ENCODE measurements at places on chromosomes 1 and 21.

GRCh38 chr21:34186109-34186719 is 112.8 kb downstream of the MRPS6 start:
- no peak for DNase-seq

DNA sequence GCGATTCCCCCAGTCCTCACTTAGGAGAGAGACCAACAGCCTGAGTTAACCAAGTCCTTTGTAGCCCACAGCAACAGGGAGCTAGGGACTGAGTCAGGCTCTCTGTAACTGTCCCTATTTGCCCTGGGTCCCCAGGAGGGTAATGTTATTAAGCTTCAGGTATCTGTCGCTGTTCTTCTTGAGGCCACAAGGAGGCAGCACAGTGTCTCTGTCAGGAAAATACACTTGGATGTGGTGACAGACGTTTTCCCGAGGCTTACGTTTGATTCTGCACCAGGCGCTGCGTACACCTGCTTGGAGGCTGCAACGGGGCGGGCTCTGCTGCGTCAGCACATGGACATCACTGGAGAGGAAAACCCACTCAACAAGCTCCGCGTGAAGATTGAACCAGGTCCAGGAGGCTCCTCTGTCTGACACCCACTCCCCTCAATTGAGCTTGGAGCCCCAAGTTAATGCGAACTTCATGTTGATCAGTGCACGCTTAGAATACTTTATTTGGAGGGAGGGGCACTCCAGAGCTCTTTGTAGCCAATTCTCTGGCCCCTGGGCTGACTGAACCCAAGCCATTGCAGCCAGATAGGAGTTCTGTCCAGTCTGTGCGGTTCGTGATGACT is 10.7 kb upstream of the ELF3 start:
- DNase-seq = peak; percentile 22

DNA sequence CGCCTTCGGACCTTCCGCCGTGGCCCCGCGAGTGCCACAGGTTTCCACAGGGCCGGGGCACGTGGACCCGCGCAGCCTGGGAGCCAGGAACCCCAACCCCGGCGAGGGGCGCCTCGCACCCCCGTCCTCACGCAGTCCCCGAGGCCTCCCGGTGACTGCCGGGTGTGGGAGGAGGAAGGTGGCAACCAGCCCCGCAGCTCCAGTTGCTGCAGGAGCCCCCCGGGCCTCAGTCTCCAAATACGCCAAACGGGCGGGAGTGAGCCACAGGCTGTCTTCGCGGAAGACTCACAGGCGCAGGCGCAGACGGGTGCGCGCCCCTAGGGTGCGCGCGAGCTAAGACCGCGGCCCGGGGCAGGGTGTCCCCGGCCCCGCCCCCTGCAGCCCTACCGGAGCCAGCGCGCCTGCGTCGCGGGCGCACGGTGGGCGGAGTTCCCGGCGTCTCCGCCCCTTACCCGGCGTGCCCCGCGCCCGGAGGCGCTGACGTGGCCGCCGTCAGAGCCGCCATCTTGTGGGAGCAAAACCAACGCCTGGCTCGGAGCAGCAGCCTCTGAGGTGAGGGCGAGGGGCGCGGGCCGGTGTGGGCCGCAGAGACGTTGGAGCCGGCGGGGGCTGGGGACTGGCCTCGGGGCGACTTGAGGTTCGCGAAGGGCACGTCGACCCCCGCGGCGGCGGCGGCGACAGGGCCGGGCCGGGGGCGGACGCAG is at the start of gene ARF1:
TSS of gene ARF1 (plus strand) at position 495 of the 704 bp plus-strand sequence. CDS start 14,407 bp downstream, outside the sequence.
- peak; percentile 87 for DNase-seq

DNA sequence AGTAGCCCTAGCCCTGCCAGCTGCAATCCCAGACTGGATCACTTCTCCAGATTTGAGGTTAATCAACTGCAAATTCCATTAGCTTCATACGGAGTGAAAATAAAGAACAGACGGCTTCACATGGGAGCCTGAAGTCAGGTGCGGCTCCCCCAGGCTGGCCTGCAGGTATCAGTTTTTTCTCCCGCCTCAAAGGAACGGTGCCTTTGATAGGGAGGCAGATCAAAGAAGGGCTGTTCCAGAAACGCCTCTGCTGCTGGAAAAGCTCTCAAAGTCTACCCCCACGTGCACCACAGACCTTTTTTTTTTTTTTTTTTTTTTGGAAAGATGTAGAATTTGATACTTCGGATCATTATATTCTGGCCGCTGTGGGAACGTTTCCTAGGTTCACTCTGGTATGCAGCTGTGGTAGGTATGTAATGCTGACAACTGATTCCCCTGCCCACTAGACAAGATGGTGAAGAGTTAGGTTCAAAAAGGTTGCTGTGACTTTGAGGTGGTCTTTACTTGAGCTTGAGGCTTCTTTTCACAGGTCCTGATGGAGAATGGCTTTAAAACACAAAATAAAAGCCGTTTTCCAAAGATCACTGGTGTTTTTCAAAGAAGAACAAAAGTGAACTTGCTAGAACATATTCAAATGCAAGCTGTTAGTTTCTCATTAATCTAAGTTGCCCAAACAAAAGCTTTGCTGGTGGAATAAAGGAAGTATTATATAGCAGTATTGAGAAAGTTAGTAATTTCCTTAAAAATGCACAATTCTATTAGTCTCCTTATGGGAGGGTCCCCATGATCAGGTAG is 189.0 kb upstream of the NFIA start:
- DNase-seq = no peak

DNA sequence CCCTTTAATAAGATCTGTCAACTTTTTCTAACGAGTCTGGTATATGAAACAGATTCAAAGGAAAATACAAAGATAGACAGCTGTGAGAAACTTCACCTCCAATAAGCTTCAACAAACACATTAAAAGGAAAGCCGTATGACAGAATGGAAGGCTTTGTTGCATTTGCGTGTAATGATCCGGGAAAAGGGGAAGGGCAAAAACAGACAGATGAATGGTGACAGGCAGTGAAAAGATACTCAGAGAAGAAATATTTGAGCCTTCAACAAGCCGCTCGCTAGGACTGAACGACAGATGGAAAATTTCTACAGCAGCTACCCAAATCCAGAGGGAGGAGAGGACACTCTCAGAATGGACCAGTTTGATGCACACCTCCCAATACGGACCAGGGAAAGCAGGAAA is 14.9 kb downstream of the COPA start:
- DNase-seq = no peak

GRCh38 chr1:248906753-248907661 is 972 bp downstream of the PGBD2 start:
- no peak for DNase-seq

DNA sequence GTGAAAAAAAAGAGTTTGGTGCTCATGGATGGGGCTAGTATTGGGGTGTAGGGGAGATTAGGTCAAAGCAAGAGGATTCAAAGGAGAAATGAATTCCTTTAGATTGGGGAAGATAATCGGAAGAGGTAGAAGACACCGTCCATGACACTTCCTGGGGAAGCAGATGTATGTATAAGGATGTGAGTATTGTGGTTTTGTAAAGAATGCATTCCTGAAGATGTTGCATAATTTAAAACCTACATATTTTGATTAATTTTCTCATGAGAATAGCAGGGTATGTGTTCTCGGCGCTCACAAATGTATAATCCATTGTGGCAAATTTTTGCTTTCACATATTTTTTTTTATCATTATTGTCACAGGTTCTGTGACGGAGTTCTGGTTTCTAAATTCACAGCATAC is 5.5 kb upstream of the LGALS8 start:
- no peak for DNase-seq

DNA sequence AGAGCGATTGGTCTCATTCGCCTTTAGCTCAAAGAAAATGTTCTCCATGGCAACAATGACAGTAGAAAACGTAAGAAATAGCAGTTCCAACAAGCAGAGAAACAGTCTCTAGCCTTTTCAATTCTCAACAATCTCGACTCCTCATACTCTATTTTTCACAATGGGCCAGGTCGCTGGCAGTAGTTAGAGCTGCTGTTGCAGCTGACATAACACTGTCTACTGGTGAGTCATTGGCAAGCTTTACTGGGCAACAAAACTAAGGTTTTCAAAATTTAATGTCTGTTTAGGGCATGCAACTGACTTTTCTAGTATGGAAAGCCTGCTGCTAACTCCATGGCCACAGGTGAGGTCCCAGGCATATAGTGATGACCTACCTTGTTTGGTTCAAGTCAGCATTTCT is 221.1 kb upstream of the KAZN start:
- DNase-seq = no peak

DNA sequence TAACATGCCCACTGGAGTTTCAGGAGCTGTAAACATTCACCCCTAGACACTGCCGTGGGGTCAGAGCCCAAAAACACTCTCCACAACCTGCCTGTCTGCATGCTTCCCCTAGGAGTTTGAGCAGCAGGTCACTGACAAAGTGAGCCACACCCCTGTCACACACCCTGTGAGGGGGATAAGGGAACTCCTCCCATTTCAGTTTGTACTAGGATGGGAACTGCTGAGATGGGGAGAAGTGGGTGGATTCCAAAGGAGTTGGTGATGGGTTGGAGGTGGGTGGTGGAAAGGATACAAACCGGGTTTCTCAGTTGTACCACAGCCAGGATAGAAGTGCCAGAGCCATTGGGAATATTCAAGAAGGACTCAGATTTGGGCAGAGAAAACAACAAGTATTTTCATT is 140.2 kb downstream of the MIS18A start:
- DNase-seq = no peak

GRCh38 chr1:24600551-24600950 is 42.6 kb upstream of the SRRM1 start:
- DNase-seq = no peak

DNA sequence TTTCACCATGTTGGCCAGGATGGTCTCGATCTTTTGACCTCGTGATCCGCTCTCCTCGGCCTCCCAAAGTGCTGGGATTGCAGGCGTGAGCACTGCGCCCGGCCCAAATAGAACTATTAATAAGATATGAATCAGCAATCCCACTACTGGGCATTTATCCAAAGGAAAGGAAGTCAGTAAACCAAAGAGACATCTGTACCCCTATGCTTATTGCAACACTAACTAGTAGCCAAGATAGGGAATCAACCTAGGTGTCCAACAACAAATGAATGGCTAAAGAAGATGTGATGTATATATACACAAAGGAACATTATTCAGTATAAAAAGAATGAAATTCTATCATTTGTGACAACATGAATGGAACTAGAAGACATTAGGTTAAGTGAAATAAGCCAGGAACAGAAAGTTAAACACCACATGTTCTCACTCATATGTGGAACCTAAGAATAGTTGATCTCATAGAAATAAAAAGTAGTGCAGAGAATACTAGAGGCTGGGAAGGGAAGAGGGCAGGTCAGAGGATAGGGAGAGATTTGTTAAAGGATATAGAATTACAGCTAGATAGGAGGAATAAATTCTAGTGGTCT is 48.8 kb downstream of the XPR1 start:
- no peak for DNase-seq

DNA sequence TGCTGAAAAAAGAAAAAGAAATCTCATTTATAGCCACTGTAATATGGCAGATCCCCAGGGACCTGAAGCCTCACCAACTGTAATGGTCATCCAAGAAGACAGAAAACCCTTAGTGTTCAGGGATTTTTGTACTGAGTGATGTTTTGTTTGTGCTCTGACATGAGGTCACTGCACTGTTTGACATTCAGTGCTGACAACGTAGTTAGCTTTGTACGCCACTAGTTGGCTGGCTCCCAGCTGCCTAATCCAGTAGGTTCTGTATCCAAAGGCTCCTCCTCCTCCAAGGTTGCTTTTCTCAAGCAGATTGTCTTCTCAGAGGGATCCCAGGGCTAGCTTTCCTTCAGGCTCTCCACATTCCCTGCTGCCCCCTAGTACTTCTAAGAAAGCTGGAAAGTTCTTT is 9.5 kb upstream of the YRDC start:
- DNase-seq = peak; percentile 66

DNA sequence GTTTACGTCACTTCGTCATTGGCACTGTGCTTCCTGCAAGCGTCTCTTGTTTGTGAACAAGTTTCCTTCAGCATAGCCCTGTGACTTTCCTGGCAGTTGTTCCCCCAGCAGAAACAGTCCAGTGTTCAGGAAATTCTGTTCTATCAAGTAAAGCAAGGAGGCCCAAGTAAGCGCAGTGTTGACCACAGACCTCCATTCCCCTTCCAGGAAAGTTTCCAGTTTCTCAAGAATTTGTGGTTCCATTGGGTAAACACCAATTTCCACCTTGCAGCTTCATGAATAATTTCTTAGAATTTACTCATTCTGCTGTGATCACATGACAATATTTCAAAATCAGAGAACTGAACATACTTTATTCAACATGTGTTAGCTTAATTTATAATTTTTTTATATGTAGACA is 88.5 kb upstream of the ETV3 start:
- no peak for DNase-seq

GRCh38 chr1:39250460-39251240 is 46.2 kb downstream of the MACF1 start:
- DNase-seq = no peak

DNA sequence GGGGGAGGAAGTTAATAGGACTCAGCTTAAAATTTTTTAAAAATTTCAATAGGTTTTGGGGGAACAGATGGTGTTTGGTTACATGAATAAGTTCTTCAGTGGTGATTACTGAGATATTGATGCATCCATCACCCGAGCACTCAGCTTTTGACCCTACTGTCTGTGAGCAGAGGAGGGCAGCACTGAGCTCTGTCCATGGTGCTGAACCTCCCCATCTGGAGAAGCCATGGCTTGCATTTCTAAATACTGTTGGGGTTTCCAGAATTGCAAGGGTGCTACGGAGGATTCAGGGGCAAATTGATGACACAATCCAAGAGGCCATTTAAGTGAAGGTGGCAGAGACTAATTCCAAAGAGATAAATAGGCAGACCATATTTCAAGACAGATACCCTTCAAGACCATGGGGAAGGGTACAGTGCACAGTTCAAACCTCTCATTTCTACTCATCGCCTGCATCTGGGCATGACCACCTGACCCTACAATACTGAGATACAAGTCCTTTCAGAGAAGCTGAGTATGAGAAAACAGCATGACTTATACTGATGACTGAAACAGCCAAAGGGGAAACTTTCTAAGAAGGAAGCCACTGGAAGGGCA is 17.2 kb downstream of the SYT2 start:
- peak; percentile 6 for DNase-seq

- no peak for DNase-seq
Observed at GRCh38 chr1:160129558-160129957, 14.0 kb downstream of the ATP1A2 start.

DNA sequence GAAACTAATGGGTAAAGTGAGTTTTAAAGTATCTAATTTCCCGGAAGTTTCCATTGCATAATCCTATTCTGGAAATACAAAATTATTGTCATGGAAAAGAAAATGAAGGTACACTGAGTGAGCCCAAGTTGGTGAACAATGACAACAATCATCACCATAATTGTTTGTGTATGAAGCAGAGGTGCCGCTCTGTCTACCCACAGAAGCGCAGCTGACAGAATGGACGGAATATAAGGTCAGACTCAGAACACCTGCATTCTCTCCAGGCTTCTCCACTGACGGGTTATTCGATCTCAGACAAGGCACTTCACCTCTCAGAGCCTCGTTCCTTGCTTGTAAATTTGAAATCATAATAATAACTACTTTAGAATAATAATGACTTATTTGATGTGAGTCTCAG is 99.1 kb upstream of the NGF start:
- DNase-seq = no peak

DNA sequence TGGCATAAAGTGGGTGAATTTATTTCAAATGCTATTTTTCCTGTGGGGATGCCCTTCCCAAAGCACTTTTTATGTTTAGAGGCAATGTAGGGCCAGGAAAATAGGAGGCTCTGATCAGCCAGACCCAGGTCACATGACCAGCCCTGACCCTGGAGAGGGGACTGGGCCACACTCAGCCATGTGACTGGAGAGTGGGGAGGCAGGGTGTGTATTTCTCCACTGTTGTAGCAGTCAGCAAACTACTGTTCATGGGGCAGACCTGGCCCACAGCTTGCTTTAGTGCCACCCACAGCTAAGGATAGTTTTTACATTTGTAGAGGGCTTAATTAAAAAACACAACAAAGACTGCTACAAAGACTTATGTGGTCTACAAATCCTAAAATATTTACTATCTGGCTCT is 153.8 kb downstream of the ACTL8 start:
- DNase-seq = no peak

GRCh38 chr21:46048926-46049889 is 48.7 kb upstream of the COL6A2 start:
- DNase-seq = no peak

All from nucleus accumbens (tissue), 56 donors.